ENCODE measurements at places on chromosomes 3 and 15. TPM values are rescaled to one million over a fixed set of nuclear protein-coding genes. Genes with fewer than 3 reads are reported as not detected.
A peak's percentile ranks its signal among the peaks of the same experiment; 100 is the strongest.

Gene GABRA5
- 6.9 TPM for total RNA-seq

Gene STRA6
- total RNA-seq: 2.9 TPM

DNA sequence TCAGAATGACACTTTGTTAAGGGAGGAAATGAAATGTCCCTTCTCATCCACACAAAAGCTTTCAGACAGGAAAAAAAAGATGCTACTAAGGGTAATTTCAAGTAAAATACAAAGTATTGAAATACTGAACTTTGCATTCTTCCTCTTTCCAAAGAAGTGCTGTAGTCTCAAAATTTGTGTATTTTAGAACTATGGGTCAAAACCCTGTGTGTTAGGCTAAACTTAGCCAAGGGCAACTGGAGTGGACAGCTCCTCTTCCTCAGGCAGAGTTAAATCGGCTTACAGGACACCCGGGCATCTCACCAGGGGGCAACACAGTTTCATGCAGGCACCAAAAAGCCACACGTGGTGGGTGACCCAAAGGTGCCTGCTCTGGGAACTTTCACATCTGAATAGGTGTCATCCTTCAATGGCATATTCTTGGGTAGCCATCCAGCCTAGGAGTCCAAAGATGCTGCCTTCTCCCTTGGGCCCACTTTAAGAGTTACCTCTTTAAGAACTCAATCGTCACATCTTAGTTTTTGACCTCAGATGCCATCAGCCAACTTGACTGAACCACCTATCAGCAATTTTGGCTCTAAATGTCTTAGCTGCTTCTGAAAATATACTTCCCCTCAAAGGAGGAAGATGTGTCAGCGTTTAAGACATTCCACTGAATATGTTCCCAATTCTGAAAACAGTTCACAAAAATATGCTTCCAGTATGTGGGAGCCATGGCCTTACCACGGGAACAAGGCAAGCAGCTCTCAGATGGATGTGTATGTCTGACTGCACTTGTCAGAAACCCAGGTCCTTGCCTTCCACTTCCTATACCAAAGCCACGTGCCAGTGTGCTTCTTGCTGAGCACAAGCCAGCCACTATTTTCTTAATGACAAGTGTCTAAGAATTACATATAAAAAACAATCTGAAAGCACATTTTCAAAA is 32.2 kb upstream of the MUC13 start:
- DNase-seq: no peak
- no peak overlapping the region for H3K27ac ChIP-seq
- H3K36me3 ChIP-seq: peaks cover 20% of the 10 kb centered on the region
- H3K27me3 ChIP-seq: no peaks in the 10 kb centered on the region
- H3K4me3 ChIP-seq: no peak overlapping the region

- no peaks in the 10 kb centered on the region for H3K36me3 ChIP-seq
- H3K4me3 ChIP-seq: no peak overlapping the region
- DNase-seq: no peak
- peaks cover 6% of the 10 kb centered on the region for H3K4me1 ChIP-seq
- H3K27ac ChIP-seq: no peak overlapping the region
- H3K27me3 ChIP-seq: peaks cover 4% of the 10 kb centered on the region
These were observed 190.9 kb upstream of the CFAP20DC start for GRCh38 chr3:59240666-59241255.

GRCh38 chr3:37752649-37753025 is 109.0 kb upstream of the CTDSPL start:
- no peaks in the 10 kb centered on the region for H3K4me1 ChIP-seq
- H3K36me3 ChIP-seq: no peaks in the 10 kb centered on the region
- H3K27ac ChIP-seq: no peak overlapping the region
- H3K27me3 ChIP-seq: peaks cover 24% of the 10 kb centered on the region

Gene TMEM207
- total RNA-seq: not detected

- no peak for DNase-seq
- H3K27ac ChIP-seq: no peak overlapping the region
- H3K4me1 ChIP-seq: no peaks in the 10 kb centered on the region
- H3K36me3 ChIP-seq: 0 out of 2 replicates have a peak, but pooled peaks cover 5% of the 10 kb centered on the region
These were observed 14.6 kb downstream of the SPINK8 start for GRCh38 chr3:48318713-48319468.

DNA sequence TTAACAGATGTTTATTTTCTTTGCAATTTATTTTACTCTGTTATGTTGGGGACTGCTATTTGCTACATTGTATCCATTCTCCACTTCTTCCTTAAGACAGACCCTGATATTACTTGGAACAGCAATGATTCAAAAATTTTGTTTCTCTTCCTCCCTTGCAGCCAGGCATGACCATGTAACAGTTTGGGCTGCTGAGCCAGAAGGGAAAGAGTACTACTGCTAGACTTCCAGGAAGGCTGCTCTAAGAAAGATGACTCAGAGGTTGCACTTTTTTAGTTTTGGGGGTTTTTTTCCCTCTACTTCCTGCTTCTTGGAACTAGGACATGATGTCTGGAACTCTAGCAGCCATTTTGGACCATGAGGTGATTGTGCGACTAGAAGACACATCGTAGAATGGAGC is 10.3 kb downstream of the PRR20G start:
- no peaks in the 10 kb centered on the region for H3K36me3 ChIP-seq
- DNase-seq: no peak
- peaks cover 18% of the 10 kb centered on the region for H3K27me3 ChIP-seq
- peaks cover 9% of the 10 kb centered on the region for H3K4me1 ChIP-seq

DNA sequence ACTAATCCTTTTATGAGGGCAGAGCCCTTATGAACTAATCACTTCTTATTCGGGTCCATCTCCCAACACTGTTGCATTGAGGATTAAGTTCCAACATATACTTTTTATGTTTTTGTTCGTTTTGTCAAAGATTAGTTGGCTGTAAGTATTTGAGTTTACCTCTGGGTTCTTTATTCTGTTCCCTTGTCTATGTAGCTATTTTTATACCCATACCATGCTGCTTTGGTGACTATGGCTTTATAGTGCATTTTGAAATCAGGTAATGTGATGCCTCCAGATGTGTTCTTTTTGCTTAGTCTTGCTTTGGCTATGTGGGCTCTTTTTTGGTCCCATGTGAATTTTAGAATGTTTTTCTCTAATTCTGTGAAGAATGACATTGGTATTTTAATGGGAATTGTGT is 166.4 kb upstream of the KCNMB2 start:
- peaks cover 6% of the 10 kb centered on the region for H3K27me3 ChIP-seq
- no peak for DNase-seq
- H3K36me3 ChIP-seq: peaks cover 8% of the 10 kb centered on the region
- H3K4me1 ChIP-seq: no peaks in the 10 kb centered on the region
- no peak overlapping the region for H3K4me3 ChIP-seq
- no peak overlapping the region for H3K27ac ChIP-seq

- peak overlapping the region; percentile 94 for H3K4me3 ChIP-seq
- peak; percentile 83 for DNase-seq
- H3K36me3 ChIP-seq: no peaks in the 10 kb centered on the region
- peaks cover 22% of the 10 kb centered on the region for H3K4me1 ChIP-seq
These were observed 4.7 kb upstream of the GOLGA8B start for GRCh38 chr15:34588046-34588674.

GRCh38 chr15:64000183-64000951 is 45.9 kb downstream of the DAPK2 start:
- H3K4me1 ChIP-seq: peaks cover 40% of the 10 kb centered on the region
- peaks cover 11% of the 10 kb centered on the region for H3K27me3 ChIP-seq
- no peak overlapping the region for H3K27ac ChIP-seq
- H3K4me3 ChIP-seq: no peak overlapping the region

DNA sequence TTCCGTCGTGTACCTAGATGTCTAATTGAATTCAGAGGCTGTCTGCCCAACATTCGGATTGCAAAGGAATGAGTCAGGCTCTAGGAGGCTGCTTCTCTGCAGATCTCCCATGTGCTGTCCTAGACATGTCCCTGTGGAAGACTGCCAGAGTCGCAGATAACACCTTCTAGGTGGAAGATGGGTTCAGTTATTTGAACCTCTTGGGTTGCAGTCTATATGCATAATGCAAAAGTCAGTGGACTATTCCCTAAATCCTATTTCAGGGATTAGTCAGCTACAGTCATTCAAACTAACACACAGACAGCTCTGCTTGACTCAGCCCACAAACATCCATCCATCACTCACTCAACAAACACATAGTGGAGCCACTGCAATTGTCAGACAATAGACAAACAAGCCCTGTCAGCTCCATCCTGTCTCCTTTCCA is 300.0 kb upstream of the CTNNB1 start:
- H3K27me3 ChIP-seq: no peaks in the 10 kb centered on the region
- no peak for DNase-seq
- H3K4me1 ChIP-seq: no peaks in the 10 kb centered on the region
- no peaks in the 10 kb centered on the region for H3K36me3 ChIP-seq
- H3K27ac ChIP-seq: no peak overlapping the region

Gene CEP152
- 3.3 TPM for total RNA-seq

Gene THAP10
- total RNA-seq: 5.2 TPM

- peak; percentile 54 for DNase-seq
- H3K27me3 ChIP-seq: no peaks in the 10 kb centered on the region
- peaks cover 41% of the 10 kb centered on the region for H3K4me1 ChIP-seq
- H3K4me3 ChIP-seq: peak overlapping the region; percentile 55
- peaks cover 6% of the 10 kb centered on the region for H3K36me3 ChIP-seq
- H3K27ac ChIP-seq: peak overlapping the region; percentile 57
These were observed 22.7 kb downstream of the ATP6V1A start for GRCh38 chr3:113769551-113769950.

Data from HFFc6 (cell line).